T-helper 17 cell (primary cell): ENCODE measurements at places on chromosomes 12 and 14. TPM values are rescaled to one million over a fixed set of nuclear protein-coding genes. Genes with fewer than 3 reads are reported as not detected.

DNA sequence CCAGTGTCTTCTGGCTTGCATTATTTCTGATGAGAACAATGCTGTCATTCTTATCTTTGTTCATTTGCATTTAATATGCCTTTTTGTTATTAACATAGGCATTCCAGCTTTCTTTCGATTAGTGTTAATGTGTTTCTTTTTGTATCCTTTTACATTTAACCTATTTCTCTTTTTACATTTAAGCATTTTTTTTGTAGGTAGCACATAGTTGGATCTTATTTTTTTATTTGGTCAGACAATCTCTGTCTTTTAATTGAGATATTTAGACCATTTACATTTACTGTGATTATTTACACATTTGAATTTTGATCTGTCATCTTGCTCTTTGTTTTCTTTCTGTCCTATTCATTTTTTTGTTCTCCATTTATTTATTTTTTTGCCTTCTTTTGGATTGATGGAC, 14.5 kb upstream of the KIF26A start:
- no peak for DNase-seq

DNA sequence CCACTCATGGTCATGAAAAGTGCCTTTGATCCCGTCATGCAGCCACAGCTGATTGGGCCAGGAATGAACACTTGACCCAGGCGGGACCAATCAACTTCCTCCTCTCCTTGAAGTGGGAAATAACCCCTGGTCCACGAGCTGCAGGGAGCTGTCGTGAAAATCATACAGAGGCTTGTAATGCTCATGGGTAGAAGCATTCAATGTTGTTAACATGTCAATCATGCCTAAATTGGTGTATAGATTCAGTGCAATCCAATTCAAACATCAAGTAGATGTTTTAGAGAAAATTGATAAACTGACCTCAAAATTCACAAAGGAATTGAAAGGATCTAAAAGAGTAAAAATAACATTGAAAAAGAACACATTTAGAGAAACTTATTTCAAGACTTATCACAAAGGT, 1019.0 kb upstream of the TMEM132C start:
- DNase-seq = no peak

DNA sequence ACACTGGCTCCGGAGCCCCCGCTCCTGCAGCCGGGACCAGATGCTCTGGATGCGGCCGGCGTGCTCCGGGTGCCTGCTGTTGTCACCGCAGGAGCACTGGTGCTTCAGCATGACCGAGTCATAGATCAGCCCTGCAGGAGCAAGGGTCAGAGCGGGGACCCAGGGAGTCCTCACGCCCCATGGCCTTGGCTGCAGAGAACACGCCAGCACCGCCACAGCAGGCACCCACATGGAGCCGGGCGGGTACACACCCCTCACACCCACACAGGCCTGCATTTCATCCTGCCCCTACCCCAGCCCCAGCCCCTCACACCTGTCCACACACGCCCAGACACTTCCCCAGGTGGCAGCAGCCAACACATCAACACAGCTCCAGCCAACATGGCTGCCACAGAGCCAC, 18.8 kb downstream of the SLC48A1 start:
- no peak for DNase-seq

DNA sequence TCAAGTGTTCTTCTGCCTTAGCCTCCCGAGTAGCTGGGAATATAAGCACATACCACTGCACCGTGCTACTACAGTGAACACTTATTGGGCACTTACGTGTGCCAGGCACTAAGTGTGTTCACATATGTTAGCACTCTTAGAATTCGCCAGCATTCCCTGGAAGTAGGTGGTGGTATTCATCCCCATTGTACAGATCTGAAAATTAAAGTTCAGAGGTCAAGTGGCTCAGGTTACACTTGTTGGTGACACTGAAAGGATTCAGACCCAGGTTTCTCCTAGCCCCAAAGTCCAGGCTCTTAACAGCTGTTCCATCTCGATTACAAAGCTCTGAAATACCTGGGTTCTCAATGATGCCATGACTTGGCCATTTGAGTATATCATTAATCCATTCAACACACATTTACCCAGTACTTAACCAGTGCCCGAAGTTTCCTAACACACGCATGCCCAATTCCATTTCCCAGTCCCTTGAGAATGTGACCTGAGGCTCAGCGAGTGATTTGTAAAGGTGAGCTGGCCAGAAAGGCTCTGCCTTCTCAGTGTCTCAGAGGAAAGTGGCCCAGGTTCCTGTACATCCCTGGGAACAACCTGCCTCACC, 4.8 kb downstream of the MVK start:
- no peak for DNase-seq

DNA sequence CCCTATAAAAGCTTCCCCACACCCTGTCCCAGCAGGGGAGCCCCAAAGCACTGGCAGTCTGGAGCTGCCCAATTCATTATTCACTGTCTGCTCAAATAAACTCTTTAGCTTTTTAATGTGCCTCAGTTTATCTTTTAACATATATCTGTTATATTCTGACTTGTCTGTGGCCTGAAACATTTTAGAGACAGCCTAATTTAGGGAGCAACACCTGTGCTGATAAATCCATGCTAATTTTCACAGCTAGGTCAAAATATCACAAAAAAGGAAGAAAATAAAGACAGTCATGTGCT, 32.9 kb downstream of the TMTC1 start:
- DNase-seq = no peak

GRCh38 chr12:95077341-95077740, 3.9 kb upstream of the NR2C1 start:
- DNase-seq = no peak

GRCh38 chr12:112777387-112778310, 13.9 kb upstream of the RPH3A start:
- DNase-seq = no peak

- no peak for DNase-seq
These were observed 84.1 kb downstream of the TTC7B start for GRCh38 chr14:90732139-90732538.

DNA sequence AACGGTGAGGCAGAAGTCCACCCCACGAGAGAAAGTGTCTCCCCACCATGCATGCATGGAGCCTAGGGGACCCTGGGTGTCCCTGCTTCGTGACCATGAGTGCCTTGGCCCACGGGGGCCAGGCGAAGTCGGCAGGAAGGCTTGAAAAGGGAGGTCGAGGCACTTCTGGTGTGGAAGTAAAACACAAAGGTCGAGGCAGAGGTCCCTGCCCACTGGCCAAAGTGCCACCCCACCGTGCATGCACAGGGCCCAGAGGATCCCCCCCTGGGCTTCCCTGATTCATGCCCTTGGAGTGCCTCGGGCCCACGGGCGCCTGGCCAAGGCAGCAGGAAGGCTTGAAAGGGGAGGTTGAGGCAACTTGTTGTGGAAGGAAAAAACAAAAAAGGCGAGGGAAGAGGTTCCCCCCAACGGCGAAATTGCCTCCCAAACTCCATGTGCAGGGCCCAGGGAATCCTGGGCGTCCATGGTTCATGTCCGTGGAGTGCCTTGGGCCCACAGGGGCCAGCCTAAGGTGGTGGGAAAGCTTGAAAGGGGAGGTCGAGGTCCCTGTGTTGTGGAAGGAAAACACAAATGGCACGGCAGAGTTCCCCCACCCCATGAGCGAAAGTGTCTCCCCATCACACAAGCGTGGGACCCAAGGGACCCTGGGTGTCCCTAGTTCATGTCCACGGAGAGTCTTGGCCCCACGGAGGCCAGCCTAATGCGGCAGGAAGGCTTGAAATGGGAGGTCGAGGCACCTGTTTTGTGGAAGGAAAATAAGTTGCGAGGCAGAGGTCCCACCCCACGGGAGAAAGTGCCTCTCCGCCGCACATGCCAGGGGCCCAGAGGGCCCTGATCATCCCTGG, 372.1 kb downstream of the ALG10 start:
- peak; percentile 4 for DNase-seq

DNA sequence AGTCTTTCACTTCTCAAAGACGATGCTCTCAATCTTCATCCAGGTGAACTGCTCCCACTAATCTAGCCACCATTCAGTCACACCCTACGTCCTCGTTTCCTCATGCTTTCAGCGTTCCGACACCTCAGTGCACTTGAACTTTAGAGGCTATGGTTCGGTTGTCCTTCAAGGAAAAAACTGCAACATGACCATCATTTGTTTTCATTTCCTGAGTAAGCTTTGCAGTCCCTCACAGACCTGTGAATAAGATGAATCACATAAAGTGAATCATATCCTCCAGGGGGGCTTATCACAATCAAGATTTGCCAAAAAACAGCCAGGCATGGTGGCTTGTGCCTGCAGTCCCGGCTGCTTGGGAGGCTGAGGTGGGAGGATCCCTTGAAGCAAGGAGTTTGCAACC, 80.2 kb downstream of the TMCC3 start:
- DNase-seq = no peak

DNA sequence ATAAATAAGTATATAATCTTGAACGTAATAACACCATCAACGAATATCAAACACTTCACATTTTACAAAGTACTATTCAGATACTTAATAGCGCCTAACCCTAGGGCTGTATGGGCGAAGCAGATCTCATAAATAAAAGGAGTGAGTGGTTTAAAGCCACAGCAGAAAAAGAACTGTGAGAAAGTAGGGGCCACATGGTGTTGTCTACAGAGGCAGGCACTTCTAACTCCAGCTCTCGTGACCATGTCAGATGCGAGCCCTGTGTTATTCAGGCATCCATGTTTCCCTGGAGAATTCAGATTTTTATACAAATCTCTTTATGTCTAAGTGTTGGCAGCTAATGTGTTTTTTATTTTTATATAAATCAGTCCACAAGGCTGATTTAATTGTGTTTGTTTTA, 212.2 kb downstream of the FBXL14 start:
- DNase-seq = no peak

GRCh38 chr14:102579696-102580549, 12.5 kb upstream of the RCOR1 start:
- no peak for DNase-seq

DNA sequence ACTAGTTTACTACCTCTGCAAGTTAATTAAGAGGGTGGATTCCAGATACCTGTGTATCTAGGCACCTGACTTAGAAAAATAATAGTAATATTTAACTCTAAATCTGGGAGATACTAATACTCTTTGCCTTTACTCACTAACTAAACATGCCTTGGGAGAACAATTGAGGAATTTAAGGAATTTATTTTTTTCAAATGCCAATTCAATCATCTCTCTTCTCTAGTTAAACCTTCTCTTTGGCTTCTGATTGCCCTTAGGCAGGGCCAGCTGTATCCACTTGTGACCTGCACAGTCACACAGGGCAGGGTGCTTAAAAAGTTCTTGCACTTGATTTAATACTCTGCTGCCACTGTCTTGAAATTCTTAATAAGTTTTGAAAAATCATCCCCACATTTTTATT, 142.4 kb downstream of the PLCZ1 start:
- no peak for DNase-seq

GRCh38 chr14:55914771-55915170, 203.4 kb upstream of the PELI2 start:
- no peak for DNase-seq

DNA sequence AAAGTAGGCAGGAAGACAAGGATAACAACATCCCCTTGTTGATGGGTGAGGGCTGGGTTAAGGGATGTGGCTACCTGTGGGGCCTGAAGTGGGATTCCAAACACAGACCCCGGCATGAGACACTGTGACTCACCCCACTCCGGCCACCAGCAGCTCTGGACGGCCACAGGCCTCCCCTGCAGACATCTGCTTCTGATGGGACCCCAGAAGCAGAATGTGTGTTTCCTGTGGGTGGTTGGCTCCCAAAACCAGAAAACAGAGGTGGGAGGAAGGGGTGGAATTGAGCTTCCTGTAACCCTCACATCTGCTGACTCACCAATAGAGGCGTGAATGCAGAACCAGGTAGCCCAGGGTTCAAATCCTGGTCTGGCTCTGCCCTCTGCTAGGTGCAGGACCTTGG, 216.6 kb upstream of the PWP1 start:
- DNase-seq = no peak

GRCh38 chr14:69715725-69716477, 51.0 kb upstream of the SRSF5 start:
- no peak for DNase-seq

GRCh38 chr12:50992819-50993218, 33.4 kb downstream of the SLC11A2 start:
- DNase-seq = no peak

- no peak for DNase-seq
These were observed 11.5 kb upstream of the WNK1 start for GRCh38 chr12:740921-741320.

- DNase-seq = no peak
These were observed 18.9 kb downstream of the UBE3B start for GRCh38 chr12:109496306-109496705.

- no peak for DNase-seq
These were observed 127.4 kb upstream of the ARHGAP5 start for GRCh38 chr14:31949709-31950108.

- DNase-seq = no peak
These were observed 176.3 kb downstream of the ESR2 start for GRCh38 chr14:64117671-64118402.

DNA sequence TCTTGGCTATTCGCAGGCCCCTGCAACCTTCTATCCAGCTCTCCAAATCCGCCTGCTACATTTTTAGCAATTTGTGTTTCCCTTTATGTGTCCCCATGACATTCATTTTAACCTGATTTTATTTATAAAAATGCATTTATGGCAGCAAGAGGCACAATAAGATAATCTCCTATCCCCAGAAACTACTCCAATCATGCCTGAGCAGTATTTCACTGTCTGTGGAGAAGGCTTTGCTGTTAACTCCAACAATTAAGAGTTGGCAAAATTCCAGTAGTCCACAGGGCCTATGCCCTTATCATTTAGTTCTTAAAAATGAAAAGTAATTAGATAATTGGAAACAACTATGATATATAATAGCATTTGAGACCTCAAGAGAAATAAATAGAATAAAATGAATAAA, 462.4 kb downstream of the TRHDE start:
- DNase-seq = no peak

DNA sequence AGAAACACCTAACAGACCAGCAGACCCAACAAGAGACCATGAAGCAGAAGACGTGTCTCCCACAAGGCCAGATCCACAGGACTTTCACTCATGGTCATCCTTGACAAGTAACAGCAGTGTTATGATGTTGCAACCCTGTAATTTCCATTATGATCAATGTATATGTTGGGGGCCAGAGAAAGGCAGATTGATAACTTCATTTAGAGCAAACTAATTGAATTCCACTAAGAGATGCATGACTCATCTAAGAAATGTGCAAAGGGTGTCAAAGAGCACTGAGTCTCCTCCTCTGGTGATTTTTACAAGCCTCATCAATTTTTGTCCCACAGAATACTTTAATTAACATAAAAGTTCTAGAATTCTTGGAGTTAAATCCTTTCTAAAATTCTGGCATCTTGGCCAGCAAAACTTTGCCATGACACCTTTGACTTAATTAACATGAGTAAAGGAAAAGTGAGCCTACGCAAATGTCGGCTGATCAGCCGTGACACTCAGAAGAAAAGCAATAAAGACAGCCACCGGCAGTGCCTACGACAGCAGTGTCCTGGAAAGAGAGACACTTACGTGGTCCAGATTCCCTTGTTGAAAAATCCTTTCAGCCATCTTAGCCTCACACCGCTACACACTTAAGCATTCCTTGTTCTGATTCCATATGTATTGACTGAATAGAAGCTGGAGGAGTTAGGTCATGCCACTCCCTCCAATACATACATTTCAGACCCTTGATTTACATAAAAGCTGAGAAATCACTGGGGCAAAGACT, 370.2 kb upstream of the CCDC196 start:
- DNase-seq = no peak

The RNASE7 gene
- total RNA-seq = not detected

The RPL10L gene
- not detected for total RNA-seq

The PKP2 gene
- total RNA-seq = 0.37 TPM

The ACVR1B gene
- 8.7 TPM for total RNA-seq

The OR4E2 gene
- total RNA-seq = not detected

The GPR84 gene
- total RNA-seq = 0.99 TPM

The SEL1L gene
- 61.1 TPM for total RNA-seq

The CFAP54 gene
- total RNA-seq = 1.2 TPM

The CLEC2B gene
- 59.9 TPM for total RNA-seq

The PRPH gene
- not detected for total RNA-seq

The HOXC12 gene
- total RNA-seq = not detected

The CIT gene
- 2.5 TPM for total RNA-seq

The TAS2R9 gene
- 0.27 TPM for total RNA-seq
